ENCODE measurements at places on chromosomes 3 and 15.

- no peak for DNase-seq
Measured at GRCh38 chr3:13301286-13301987, 118.7 kb downstream of the NUP210 start.

GRCh38 chr15:48469681-48470080 is 138.5 kb downstream of the DUT start:
- DNase-seq, result no peak

GRCh38 chr3:126714921-126715320 is 10.9 kb downstream of the CHCHD6 start:
- no peak for DNase-seq

DNA sequence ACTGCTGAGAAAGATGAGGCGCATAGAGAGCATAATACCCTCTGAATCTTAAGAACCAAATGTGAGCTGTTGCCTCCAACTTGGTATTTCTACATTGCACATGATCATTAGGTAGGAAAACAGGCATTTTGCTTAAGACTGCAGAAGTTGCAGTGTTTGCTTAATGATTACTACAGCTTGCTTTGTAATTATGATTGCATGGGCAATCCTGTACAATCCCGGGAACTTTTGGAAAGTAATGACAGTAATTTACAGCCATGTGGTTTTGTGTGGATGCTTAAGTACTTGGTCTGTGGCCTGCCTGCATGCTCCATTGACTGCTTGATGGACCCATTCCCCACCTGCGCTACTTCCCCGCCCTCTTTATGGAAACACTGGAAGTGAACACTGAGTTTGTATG is 301.1 kb downstream of the DIPK2A start:
- DNase-seq, result no peak

- no peak for DNase-seq
Measured at GRCh38 chr15:51727141-51727897, 10.1 kb downstream of the LYSMD2 start.

- no peak for DNase-seq
Measured at GRCh38 chr3:52331906-52332305, 15.8 kb downstream of the DNAH1 start.

Data from esophagus squamous epithelium (tissue), 5 donors.